ENCODE measurements at places on chromosomes 1 and 21.
A peak's percentile ranks its signal among the peaks of the same experiment; 100 is the strongest.

DNA sequence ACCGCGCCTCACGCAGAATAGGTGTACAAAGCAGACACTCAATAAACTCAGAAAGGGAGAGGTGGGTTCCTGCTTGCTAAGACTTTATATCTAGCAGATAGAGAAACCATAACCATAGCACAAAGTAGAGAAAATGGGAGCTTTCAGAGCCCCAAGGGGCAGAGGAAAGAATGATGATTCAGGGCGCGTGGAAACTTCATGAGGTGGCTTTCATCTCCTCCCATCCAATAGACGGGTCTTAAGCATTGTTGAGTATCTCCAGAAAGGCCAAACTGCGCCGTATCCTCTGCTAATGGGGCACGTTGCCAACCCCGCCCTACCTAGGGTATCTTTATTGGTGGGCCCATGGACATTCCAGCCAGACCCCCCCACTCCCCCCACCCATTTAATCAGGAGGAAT is 778 bp upstream of the MIXL1 start:
- no peak for DNase-seq

DNA sequence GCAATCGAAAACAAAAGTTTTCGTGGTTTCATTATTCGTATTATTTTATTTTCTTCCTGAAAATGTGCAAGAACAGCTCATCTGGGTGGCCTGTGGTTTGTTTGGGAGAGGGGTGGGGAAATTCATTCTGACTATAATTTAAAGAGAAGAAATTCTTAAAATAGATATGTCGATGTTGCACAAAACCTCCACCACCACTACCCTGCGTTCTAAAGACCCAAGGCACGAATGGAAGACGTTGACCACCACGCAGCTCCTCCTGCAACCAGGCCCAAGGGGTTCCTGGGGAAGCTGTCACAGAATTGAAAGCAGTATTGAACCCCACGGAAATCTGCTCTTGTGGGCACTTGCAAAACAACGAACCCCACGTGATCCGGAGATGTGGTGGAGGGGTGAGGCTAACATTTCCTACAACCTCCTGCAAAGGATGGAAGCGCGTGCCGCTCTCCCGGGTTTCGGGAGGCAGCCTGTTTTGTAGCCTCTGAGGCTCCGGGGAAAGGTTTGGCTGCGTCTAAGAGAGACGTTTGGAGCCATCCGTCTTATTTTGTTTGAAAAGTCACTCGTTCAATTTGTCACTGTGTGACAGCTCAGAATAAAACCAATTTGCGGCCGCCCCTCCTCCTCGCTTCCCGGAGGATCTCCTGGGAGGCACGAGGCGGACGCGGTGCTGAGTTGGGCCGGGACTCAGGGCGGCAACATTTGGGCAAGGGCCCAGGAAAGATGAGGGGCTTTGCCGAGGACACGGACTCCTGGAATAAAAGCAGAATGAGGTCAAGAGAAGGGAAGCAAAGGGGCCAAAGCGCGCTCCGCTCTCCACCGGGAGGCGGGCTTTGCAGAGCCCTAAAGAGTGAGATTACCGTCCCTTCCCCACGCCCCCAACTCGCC is 810 bp upstream of the HLX start:
- DNase-seq, result no peak

DNA sequence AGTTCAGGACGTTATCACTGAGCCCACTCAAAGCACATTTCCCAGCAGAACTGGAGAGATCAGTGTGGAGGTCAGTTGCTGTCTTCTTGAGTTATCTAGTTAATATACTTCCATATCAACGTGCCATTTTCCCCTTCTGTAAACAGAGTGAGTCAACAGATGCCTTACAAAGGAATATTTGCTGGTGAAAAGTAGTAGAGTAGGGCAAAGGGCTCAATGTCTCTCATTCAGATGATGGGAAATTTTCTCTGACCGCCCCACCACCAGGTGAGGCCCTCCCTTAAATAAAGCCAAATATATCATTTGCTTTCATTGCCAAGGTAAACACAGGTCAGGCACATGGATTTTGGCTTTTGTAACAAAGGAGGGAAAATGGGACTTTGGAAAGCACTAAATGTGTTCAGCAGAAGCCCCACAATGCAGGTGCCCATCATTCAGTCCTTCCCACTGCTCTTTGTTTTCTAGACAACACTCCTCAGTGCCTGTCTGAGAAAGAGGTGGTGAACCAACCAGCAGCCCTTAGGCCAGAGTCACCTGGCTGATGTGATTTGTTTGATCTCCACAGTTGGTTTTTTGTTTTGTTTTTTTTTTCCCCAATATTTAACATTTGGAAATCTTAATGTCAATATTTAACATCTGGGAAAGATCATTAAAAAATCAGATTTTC is 40.5 kb upstream of the SAMD13 start:
- DNase-seq, result peak; percentile 13

DNA sequence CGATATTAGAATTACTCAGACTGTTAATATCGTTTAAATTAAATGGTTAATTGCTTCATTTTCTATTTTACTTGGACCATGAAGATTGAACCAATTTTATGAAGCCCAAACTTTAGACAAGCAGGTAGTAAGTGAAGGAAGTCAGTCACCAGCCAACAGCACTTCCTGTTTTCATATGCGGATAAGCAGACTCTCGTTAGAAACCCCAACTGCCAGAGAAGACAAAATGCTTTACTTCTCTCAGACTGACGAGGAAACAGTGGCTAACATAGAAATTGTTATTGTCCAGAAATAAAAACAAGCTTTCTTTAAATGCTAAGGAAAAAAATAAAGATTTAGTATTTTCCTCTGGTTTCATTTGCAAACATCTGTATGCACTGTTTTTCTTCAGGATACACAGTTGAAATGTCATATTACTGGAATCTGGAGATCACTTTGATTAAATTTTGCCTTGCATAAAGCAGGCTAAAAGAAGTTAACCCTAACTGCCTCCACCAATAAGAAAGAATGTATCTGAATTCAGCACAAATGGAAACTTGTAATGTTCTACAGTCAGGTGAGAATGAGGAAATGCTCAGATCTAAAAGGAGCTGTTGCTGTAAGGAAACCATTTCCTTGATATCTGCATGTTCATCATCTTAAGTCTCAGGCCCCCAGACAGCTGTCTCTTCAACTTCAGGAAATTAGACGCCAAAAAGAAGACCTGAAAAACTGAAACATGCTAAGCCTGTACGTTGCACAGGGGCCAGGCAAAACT is 129.8 kb upstream of the SAMSN1 start:
- no peak for DNase-seq

DNA sequence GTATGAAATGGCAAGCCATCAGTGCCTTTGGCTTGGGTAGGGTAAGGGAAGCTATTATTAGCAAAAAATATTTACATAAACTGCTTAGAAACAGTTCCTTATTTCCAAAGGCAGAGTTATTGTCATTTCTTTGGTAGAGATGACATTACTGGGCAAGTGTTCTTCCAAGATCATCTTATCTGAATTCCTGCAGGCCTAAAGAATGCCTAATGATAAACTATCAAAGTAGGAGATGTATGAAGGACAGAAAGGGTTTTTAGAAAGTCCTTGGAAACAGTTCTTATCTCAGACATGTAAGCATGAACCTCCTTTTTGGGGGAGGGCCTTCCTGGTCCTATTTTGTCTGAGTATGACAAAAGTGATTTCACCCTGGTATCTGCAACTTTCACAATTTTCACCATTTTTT is 5.1 kb upstream of the FRRS1 start:
- no peak for DNase-seq

- peak; percentile 80 for DNase-seq
Measured at GRCh38 chr1:160978510-160978927, 23.9 kb upstream of the ITLN2 start.

- no peak for DNase-seq
Measured at GRCh38 chr1:184219414-184219813, 167.4 kb upstream of the C1orf21 start.

- DNase-seq, result no peak
Measured at GRCh38 chr1:58748666-58749065, 35.2 kb downstream of the JUN start.

GRCh38 chr1:100810360-100810759 is 84.3 kb downstream of the EXTL2 start:
- DNase-seq, result no peak

GRCh38 chr1:228960705-228961104 is 225.4 kb downstream of the RHOU start:
- DNase-seq, result no peak

GRCh38 chr1:170711682-170712081 is 47.8 kb downstream of the PRRX1 start:
- no peak for DNase-seq

GRCh38 chr1:51690285-51690961 is 73.5 kb downstream of the OSBPL9 start:
- peak; percentile 99 for DNase-seq

GRCh38 chr1:72322910-72323309 is 40.6 kb upstream of the NEGR1 start:
- no peak for DNase-seq

Data from HepG2 (cell line).